ENCODE measurements at places on chromosomes 3 and 15. TPM values are rescaled to one million over a fixed set of nuclear protein-coding genes. Genes with fewer than 3 reads are reported as not detected.

- no peak for DNase-seq
Observed at GRCh38 chr3:150275941-150276340, 132.2 kb upstream of the TSC22D2 start.

GRCh38 chr15:51647128-51647562, 24.6 kb upstream of the DMXL2 start:
- DNase-seq: peak; percentile 56

DNA sequence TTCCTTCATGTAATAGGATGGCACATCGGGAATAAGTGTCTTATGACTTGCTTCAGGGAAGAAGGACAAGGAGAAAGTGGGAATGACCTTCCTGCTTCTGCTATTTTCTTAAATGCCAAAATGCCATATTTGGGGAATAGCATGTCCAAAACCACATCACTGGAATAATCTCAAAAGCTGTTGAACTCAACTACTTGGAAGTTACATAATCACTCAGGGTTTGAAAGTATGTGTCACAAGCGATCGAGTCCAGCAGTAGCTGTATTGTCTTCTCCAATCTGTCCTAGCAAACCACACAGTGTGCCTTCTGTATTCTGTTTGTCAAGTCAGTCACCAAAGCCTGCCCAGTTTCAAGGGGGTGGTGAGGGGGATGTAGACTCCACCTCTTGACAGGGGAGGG, 58.3 kb upstream of the GADL1 start:
- DNase-seq: no peak

DNA sequence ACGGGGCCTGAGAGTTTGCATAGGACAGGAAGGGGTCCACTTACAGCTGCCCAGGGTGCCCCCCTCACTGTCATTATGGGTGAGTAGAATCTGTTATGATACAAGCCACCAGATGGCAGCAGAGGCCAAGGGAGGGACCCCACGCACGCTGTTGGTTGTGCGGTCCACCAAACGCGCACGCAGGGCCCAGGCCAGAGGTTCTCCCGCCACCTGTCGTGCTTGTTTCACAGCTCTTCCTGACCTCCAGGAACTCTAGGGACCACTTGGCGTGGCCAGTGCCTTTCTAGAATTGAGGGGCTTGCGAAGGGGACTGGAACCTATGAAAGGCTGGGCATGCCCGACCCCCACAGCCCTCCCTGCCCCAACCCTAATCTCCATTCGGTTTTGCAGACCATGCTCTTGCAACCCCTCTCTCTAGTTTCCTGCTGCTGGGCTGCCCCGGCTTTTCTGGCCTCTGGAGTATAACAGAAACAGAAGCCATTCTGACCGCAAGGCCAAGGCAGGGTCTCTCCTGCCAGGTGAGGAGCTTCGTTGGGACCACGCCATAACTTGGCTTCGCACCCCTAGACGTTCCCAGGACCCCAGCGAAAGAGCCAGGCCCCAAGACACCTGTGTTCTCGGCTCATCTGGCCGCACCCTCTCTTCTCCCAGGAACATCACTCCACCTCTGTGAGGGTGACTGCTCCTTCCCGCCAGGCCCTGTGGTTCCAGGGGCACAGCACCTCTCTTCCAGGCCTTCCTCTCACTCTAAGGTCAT, 46.0 kb downstream of the ALDH1L1 start:
- DNase-seq: peak; percentile 65

- DNase-seq: no peak
Observed at GRCh38 chr3:28950614-28951013, 330.3 kb upstream of the RBMS3 start.

DNA sequence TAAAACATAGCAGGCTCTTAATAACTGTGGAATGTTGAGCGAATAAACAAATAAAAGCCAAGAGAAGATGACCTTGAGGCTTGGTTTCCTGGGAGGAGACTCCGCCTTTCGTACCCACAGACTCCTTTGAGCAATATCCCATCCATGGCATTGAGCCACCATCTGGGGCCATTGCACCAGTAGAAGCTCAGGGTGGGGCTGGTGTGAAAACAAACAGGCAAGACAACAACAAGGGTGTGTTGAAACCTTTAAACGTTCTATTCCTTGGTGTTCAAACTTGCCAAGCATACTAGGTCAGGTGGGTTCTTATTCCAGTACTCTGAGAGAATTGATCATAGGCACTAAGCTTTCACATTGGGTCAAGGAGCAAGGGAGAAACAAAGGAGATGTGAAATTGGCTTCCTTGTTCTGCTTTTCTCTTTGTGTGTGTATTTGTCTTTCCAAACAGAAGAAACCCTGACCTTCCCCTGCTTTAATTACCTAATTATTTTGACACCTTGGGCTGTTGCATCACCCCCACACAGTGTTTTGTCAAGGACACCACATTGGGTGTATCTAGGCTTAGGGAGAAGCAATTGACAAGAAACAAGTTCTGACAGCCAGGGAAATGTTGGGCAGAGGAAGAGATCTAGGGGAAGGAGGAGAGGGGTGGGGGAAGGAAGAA, 105.1 kb upstream of the BCL6 start:
- DNase-seq: peak; percentile 38

DNA sequence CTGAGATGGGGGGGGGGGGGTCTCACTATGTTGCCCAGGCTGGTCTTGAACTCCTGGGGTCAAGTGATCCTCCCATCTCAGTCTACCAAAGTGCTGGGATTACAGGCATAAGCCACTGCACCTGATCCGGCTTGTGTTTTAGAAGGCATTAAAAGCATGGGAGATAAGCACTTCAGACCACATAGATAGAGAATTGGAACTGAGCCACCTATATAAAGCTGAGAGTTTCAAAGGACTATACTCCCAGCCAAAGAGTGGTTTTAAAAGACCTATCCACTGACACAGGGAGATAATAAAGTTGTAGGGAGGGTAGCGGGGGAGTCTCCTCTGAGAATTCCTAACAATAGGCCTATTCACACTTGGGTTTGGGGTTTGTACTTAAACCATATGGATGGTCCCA, 34.8 kb downstream of the DENND4A start:
- DNase-seq: no peak

- DNase-seq: no peak
Observed at GRCh38 chr3:34075975-34076374, 277.5 kb downstream of the PDCD6IP start.

DNA sequence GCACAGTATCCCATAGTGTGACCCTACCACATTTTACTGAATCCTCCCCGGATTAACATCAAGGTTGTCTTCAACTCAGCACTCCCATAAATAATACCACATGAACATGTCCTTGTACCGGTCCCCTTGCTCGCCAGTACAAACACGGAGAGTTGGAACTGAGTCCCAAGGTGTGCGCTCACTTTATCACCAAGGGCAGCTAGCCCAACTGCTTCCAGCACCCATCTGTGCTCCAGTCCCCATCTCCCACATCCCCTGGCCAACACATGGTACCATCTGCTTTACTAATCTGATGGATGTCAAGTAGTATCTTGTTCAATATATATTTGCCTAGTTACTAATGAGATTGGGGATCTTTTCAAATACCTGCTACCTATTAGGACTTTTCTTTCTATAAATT, 64.7 kb downstream of the ISG20 start:
- no peak for DNase-seq

DNA sequence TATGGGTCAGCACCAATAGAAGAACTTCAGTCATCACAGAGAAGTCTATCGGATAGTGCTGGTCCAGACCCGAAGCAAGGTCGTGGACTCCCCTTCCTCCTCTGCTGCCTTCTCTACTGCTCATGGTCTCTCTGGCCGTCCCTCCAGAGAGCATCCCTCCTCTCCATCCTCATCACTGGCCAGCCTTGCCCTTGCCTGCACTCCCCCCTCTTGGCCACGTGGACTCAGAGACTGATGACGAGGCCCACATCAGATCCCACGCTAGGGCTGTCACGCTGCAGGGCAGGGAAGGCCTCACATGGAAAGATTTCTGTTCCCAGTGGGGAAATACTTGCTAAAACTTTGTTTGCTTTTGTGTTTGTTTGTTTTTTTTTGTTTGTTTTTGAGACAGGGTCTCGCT, 35.3 kb downstream of the IGDCC3 start:
- no peak for DNase-seq

- DNase-seq: no peak
Observed at GRCh38 chr3:98025392-98025945, 9.6 kb downstream of the GABRR3 start.

GRCh38 chr3:129560269-129560787, 17.4 kb downstream of the H1-8 start:
- no peak for DNase-seq

DNA sequence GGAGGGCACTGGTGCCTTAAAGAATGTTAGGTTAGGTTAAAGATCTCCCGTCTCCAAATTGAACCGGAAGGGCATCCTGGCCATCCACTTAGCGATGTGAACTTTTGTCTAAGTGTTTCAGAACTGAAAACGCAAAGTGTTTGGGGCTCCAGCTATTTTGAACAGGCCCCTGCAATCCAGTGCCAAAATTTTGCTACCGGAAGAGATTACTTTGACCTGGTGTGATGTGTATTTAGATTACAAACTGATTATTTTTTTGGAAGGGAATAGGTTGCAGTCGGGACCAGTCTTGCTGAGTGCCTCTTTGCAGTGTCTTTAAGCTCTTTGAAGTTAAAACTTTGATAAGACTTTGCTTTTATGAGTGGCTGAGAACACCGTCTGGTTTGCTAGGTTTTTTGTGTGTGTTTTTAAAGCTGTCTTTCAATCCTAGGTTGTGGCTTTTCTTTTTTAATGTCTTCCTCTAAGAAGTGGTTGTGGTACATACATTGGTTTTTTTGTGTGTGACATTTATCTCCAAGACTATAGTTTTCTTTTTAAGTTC, 179.6 kb downstream of the OR4M2 start:
- no peak for DNase-seq

DNA sequence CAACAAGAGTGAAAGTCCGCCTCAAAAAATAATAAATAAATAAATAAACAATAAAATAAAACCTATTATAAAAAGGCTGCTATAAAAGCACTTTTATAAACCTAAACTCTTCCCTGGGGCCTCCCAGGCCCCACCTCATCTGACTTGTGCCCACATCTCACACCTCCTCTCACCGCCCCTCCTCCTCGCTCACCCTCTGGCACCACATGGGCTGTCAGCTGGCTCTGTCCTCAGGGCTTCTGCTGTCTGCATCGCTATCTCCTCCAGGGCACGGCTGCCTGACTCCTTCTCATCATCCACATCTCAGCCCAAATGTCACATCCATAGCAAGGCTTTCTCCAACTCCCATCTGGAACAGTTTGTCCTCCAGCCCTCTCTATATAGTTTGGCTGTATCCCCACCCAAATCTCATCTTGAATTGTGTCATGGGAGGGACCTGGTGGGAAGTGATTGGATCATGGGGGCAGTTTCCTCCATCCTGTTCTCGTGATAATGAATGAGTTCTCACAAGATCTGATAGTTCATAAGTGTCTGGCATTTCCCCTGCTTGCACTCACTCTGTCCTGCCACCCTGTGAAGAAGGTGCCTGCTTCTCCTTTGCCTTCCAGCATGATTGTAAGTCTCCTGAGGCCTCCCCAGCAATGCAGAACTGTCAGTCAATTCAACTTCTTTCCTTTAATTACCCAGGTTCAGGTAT, 8.8 kb upstream of the SH3BP5 start:
- no peak for DNase-seq

GRCh38 chr3:1380926-1381646, 288.3 kb downstream of the CNTN6 start:
- DNase-seq: no peak

- DNase-seq: no peak
Observed at GRCh38 chr15:33963831-33964664, 4.2 kb upstream of the CHRM5 start.

GRCh38 chr15:45868109-45868691, 233.4 kb downstream of the SQOR start:
- no peak for DNase-seq

DNA sequence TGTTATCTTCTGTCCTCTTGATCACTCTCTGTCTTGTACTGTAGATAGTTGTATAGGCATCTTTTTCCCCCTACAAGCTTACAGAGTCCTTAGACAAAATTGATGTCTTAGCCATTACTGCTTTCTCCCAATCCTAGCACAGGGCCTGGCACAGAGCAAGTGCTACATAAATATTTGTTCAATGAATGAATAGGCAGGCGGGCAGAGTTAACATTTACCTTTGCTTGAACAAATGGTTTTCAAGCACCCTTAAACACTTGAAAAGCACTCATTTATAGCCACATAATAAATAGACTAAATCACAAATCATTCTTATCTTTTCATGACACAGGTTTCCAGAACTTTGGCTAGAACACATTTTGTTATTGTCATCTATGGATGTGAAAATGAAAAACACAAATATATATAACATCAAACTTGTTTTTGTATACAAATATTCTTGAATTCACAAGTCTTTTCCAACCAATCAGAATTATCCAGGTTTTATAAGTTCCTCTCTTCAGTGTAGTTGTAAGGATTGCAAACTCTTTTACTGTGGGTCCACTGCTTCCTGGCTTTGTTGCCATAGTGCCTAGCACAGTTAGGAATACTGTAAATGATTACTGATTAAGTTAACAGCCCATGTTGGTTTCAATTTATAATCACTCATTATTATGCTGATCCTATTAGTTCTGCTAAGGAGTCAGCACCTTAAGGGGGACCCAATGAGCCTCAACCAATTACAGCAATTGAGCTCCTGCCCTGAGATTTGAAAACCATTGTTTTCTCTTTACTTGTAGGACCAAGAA, 61.9 kb downstream of the ISL2 start:
- no peak for DNase-seq

- DNase-seq: no peak
Observed at GRCh38 chr3:159669766-159670165, 318.9 kb upstream of the IL12A start.

DNA sequence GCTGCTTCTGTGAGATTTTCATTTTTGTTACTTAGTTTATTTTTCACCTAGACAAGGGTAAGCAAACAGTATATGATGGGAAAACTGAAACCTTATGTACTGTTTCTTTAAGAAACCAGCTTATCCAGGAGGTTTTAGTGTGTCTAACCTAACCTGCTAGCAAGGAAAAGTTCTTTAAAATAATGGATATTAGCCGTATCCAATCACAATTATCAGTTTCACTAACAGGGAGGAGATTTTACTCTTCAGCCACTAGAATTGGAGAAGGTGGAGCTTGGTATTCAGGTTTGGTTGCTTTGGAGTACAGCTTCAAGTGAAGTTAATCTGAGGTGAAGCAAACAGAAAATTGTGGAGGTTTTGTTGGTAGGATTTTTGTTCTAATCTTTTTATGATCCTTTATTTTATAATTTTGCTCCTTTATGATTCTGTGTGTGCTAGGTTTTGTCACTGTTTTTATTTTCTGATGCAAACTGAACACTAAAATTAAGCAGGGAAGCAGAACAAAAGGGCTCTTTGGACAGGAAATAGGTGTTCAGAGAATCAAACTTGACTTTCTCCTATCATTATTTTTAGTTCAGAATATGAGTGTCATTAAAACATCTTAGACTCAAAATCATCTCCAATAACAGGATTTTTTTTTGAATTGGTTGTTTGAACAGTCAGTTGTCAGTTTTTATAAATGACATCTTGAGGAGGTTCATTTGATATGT, 13.0 kb downstream of the ZFAND6 start:
- DNase-seq: no peak

VGLL3 gene
- total RNA-seq: 9.2 TPM

AHSG gene
- not detected for total RNA-seq

NANOGP8 gene
- not detected for total RNA-seq

CACNA2D3 gene
- 3.4 TPM for total RNA-seq

ZBTB47 gene
- 13.7 TPM for total RNA-seq

SIDT1 gene
- total RNA-seq: 76.0 TPM

PTX3 gene
- 1.8 TPM for total RNA-seq
